Stimulated activated CD8-positive, alpha-beta memory T cell treated with anti-CD3 and anti-CD28 coated beads, Interleukin-15, amount 100 ng/mL, for 4 hours (primary cell): ENCODE measurements at places on chromosomes 5 and 9.

GRCh38 chr9:70553707-70554673 lies 139.5 kb upstream of the KLF9 start:
- no peak for DNase-seq

DNA sequence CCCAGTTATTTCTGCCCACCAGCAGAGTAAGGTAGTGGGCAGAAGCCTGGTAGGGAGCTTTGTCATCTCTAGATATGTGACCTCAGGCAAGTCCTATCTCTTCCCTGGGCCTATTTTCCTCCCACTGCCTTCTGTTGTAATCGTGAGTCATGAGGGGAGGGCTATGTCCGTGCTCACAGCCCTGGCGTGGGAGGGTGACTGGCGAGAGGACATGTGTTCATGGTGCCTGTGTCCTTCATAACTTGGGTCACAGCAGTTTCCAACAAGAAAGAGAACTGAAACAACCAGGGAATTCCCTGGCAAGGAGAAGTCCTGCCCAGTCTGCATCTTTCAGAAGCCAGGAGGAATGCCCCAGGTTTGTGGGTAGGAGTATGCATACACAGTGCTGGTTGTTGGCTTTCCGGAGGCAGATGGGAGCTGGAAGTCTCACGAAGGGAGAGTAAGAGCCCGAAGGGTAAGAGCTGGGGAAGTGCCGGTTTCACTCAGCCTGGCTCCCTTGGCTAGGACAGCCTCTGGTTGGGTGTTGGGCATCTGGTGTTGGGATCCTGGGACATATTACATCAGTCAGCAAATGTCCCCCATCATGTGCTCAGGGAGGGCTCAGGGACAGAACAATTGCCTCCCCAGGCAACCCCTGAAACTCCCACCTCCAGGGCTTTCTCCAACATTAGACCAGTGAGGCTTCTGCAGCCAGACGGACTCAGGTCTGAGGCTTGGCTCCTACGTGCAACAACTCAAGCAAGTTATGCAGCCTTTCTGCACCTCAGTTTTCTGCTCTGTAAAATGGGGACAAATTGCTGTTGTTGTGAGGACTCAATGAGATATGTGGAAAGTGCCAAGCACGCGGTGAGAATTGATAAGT lies 4.3 kb upstream of the TIFAB start:
- DNase-seq = no peak

GRCh38 chr9:136148766-136149165 lies 30.1 kb upstream of the TMEM250 start:
- DNase-seq = no peak

GRCh38 chr5:170552621-170553115 lies 48.8 kb downstream of the KCNIP1 start:
- DNase-seq = no peak

DNA sequence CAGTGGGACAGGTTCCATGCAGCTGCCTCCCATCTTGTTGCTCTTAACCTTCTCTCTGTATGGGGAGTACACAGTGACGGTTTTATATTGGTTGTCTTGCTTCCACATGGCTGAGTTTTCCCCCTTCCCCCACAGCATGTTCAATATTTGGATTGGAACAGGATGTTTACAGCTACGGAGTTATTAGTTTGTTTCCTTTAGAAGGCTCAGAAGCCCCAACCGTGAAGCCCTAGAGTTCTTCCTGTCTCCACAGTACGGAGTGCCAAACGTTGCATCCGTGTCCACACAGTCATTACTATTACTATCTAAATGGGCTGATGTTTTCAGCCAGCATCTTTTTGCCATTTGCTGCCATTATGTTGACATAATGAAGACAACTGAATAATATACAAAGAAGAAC lies 277.5 kb downstream of the MARCHF11 start:
- no peak for DNase-seq

- DNase-seq = no peak
Measured at GRCh38 chr5:1737790-1738405, 61.7 kb downstream of the MRPL36 start.
